Endothelial cell of umbilical vein (primary cell): ENCODE measurements at places on chromosomes 12 and 14. TPM values are rescaled to one million over a fixed set of nuclear protein-coding genes. Genes with fewer than 3 reads are reported as not detected.
A peak's percentile ranks its signal among the peaks of the same experiment; 100 is the strongest.

- no peaks in the 10 kb centered on the region for H3K4me1 ChIP-seq
- H3K27me3 ChIP-seq = no peaks in the 10 kb centered on the region
- H3K27ac ChIP-seq = no peak overlapping the region
- no peaks in the 10 kb centered on the region for H3K36me3 ChIP-seq
- H3K4me3 ChIP-seq = no peak overlapping the region
These were observed 18.4 kb upstream of the CFL2 start for GRCh38 chr14:34732802-34733201.

- no peaks in the 10 kb centered on the region for H3K27me3 ChIP-seq
- no peak for DNase-seq
- no peaks in the 10 kb centered on the region for H3K36me3 ChIP-seq
- no peak overlapping the region for H3K4me3 ChIP-seq
- H3K27ac ChIP-seq = no peak overlapping the region
- no peaks in the 10 kb centered on the region for H3K4me1 ChIP-seq
These were observed 69.4 kb downstream of the SLC38A6 start for GRCh38 chr14:61050417-61050816.

DNA sequence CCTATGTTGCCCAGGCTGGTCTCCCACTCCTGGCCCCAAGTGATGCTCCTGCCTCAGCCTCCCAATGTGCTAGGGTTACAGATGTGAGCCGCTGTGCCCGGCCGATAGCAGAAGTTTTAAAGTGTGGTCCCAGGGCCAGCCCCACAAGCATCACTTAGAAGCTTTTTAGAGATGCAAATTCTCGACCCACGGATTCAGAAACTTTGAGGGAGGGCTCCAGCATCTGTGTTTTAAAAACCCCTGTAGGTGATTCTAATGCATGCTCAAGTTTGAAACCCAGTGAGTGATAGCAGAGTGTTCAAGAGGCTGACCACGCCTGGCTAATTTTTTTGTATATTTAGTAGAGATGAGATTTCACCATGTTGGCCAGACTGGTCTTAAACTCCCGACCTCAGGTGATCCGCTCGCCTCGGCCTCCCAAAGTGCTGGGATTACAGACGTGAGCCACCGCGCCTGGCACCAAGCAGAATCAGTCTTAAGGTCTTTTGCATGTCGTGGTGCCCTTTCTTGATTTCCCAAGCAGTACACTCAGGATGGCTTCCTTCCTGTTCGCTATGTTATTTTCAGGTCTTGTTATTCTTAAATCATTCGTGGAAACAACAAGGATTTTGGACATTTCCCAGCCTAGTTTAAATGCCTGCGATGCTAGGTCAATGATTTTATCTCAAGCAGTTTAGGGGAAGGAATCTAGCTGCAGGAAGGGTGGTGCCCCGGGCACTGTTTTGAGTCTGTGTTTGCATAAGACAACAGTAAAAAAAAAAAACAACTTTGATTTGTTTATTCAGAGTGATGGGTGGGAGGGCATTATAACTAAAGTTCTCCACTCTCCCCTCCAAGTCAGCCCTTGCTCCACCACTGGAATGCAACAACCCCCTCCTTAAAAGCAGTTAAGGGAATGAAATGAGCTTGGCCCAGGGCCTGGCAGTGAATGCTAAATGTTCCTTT is 9.2 kb upstream of the RILPL2 start:
- H3K4me1 ChIP-seq = peaks cover 22% of the 10 kb centered on the region
- H3K27me3 ChIP-seq = no peaks in the 10 kb centered on the region
- H3K27ac ChIP-seq = peak overlapping the region; percentile 68
- peak; percentile 94 for DNase-seq
- H3K36me3 ChIP-seq = no peaks in the 10 kb centered on the region

GRCh38 chr14:35506927-35507326 is 27.0 kb upstream of the INSM2 start:
- peaks cover 16% of the 10 kb centered on the region for H3K4me1 ChIP-seq
- DNase-seq = peak; percentile 67
- no peaks in the 10 kb centered on the region for H3K36me3 ChIP-seq

- peaks cover 32% of the 10 kb centered on the region for H3K4me1 ChIP-seq
- no peak for DNase-seq
- H3K27ac ChIP-seq = no peak overlapping the region
- H3K36me3 ChIP-seq = no peaks in the 10 kb centered on the region
These were observed 45.8 kb upstream of the ATP23 start for GRCh38 chr12:57895389-57896114.

DNA sequence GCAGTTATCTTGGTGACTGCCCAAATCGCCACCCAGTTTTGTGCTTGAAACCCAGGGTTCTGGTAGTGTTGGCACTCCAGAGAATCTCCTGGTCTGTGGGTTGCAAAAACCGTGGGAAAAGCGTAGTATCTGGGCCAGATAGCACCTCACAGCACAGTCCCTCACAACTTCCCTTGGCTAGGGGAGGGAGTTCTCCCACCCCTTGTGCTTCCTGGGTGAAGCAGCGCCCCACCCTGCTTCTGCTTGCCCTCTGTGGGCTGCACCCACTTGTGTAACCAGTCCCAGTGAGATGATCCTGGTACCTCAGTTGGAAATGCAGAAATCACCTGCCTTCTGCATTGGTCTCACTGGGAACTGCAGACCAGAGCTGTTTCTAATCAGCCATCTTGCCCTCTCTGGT is 16.4 kb downstream of the CLEC2D start:
- no peak for DNase-seq
- H3K27me3 ChIP-seq = no peaks in the 10 kb centered on the region
- no peaks in the 10 kb centered on the region for H3K36me3 ChIP-seq

DNA sequence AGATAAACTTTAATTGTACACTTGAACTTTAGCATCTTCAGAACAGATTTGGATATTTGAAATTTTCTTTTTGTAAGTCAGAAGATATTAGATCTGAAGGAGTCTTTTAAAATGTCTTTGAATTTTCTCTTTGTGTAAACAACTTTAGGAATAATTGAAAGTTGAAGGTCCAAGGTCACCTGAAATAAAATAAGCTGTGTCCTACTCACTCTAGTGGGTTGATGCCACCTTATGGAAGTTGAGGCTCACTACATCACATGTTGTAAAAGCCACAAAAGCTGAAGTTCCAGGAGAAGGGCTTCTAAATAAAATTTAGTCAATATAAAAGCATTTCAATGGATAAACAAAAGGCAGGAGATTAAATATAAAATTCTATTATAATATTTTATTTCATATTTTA is 122.0 kb upstream of the ATXN7L3B start:
- H3K27ac ChIP-seq = no peak overlapping the region
- H3K36me3 ChIP-seq = no peaks in the 10 kb centered on the region
- H3K27me3 ChIP-seq = no peaks in the 10 kb centered on the region
- no peak overlapping the region for H3K4me3 ChIP-seq
- peak; percentile 19 for DNase-seq

GRCh38 chr12:89468648-89469326 is 55.8 kb downstream of the GALNT4 start:
- DNase-seq = no peak
- no peaks in the 10 kb centered on the region for H3K36me3 ChIP-seq
- peaks cover 9% of the 10 kb centered on the region for H3K4me1 ChIP-seq
- no peak overlapping the region for H3K4me3 ChIP-seq

DNA sequence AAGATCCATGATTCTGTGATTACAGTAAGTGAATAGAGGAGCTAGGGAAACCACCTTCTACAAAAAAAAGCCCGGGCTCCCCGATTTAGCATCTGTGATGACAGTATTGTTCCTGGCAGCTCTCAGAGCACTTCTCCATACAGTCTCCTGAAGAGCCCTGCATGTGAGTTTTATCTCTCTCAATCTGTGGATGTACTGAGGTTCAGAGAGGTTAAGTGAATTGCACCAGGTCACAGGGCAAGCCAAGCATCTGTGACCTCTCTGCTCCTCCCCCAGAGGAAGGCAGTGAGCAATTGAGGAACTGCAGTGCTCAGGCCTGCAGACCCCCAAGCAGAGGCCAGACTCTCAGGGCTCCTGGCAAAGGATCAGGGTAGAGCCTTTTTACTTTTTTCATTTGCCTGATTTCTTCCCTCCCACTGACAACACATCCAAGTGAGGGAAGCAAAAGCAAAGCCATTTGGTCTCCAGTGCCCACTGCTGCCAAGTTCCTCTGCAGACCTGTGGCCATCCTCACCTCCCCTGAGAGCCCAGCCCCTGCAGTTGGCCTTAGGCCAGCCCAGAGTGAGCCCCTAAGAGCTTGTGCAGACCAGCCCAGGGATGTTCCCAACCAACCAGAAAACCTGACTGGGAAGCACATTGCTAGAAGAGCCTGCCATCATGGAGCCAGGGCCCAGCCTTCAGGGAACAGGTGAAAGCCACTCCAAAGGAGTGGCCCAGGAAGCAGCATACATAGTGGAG is 47.6 kb upstream of the PNMA1 start:
- no peaks in the 10 kb centered on the region for H3K27me3 ChIP-seq
- peaks cover 41% of the 10 kb centered on the region for H3K4me1 ChIP-seq
- no peaks in the 10 kb centered on the region for H3K36me3 ChIP-seq
- DNase-seq = no peak

DNA sequence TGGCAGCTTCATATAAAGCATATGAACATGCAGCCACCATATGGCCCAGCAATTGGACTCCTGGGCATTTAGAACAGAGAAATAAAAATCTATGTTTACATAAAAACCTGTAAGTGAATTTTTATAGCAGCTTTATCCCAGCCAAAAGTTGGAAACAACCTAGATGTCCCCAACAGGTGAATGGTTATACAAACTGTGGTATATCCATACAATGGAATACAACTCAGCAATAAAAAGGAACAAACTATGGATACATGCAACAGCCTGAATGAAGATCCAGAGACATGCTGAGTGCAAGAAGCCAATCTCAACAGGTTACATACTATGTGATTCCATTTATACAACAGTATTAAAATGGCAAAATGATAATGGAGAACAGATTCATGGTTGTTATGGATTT is 3.7 kb downstream of the TMTC1 start:
- H3K4me1 ChIP-seq = peaks cover 16% of the 10 kb centered on the region
- H3K27ac ChIP-seq = no peak overlapping the region
- H3K27me3 ChIP-seq = peaks cover 8% of the 10 kb centered on the region
- H3K36me3 ChIP-seq = no peaks in the 10 kb centered on the region

GRCh38 chr14:69713993-69714679 is 52.8 kb upstream of the SRSF5 start:
- no peaks in the 10 kb centered on the region for H3K27me3 ChIP-seq
- H3K27ac ChIP-seq = no peak overlapping the region
- peaks cover 4% of the 10 kb centered on the region for H3K36me3 ChIP-seq
- DNase-seq = peak; percentile 47

- no peak for DNase-seq
- H3K4me1 ChIP-seq = no peaks in the 10 kb centered on the region
- H3K27me3 ChIP-seq = peaks cover 3% of the 10 kb centered on the region
- no peaks in the 10 kb centered on the region for H3K36me3 ChIP-seq
These were observed 218.4 kb downstream of the BCAT1 start for GRCh38 chr12:24730489-24730896.

GRCh38 chr14:73645248-73645610 is 443 bp downstream of the DNAL1 start:
- no peak for DNase-seq
- no peaks in the 10 kb centered on the region for H3K36me3 ChIP-seq
- H3K4me1 ChIP-seq = peaks cover 7% of the 10 kb centered on the region
- peak overlapping the region; percentile 45 for H3K27ac ChIP-seq

GRCh38 chr12:24591715-24592440 is 357.0 kb downstream of the BCAT1 start:
- no peak overlapping the region for H3K27ac ChIP-seq
- H3K27me3 ChIP-seq = peaks cover 12% of the 10 kb centered on the region
- no peak overlapping the region for H3K4me3 ChIP-seq
- no peaks in the 10 kb centered on the region for H3K4me1 ChIP-seq
- no peak for DNase-seq

DNA sequence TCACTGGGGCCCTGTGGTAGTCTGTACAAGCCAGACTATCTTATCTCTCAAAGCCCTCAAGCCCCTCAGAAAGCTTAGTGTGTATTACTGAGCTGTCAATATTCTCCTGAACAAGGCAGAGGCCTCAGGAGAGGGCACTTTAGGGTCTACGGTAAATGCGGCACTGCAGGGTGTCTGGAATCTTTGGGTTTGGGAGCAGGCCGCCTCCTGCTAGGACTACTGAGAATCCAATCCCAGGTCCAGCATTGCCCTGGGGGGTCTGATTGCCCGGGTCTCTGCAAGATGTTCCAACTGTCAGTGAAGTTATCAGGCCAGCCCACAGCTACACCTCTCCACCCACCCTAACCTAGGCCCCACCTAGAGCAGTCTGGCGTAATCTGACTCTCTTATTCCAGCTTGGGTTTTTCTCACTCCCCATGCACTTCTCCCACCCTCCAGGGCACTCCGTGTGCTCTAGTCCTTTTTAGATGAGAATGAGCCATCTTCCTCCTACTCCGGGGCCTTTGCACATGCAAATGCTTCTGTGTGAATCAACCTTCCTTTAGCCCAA is 4.3 kb upstream of the ZFP36L1 start:
- no peak overlapping the region for H3K27ac ChIP-seq
- no peaks in the 10 kb centered on the region for H3K36me3 ChIP-seq
- no peak for DNase-seq
- H3K4me1 ChIP-seq = peaks cover 14% of the 10 kb centered on the region
- H3K4me3 ChIP-seq = no peak overlapping the region
- no peaks in the 10 kb centered on the region for H3K27me3 ChIP-seq

- no peak overlapping the region for H3K27ac ChIP-seq
- H3K27me3 ChIP-seq = no peaks in the 10 kb centered on the region
- DNase-seq = no peak
- H3K4me1 ChIP-seq = no peaks in the 10 kb centered on the region
- H3K4me3 ChIP-seq = no peak overlapping the region
- no peaks in the 10 kb centered on the region for H3K36me3 ChIP-seq
These were observed 416.2 kb upstream of the CCDC196 start for GRCh38 chr14:66069830-66070541.

GRCh38 chr14:81273961-81274575 is 53.3 kb upstream of the GTF2A1 start:
- no peaks in the 10 kb centered on the region for H3K27me3 ChIP-seq
- no peak overlapping the region for H3K27ac ChIP-seq
- no peak for DNase-seq
- no peak overlapping the region for H3K4me3 ChIP-seq
- no peaks in the 10 kb centered on the region for H3K36me3 ChIP-seq

DNA sequence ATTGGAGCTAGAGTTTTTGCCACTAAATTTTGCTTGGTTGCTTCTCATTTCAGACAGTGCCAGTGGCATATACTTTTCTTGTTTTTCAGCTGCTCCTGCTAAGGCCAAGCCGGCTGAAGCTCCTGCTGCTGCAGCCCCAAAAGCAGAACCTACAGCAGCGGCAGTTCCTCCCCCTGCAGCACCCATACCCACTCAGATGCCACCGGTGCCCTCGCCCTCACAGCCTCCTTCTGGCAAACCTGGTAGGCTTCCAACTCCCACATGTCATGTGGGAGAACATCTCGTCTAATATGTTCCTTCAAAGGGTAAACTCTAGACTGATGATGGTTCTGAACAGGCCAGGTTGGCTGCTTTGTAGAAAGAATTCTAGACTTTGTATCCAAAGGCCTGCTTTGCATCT is 11.0 kb downstream of the DLST start:
- peaks cover 50% of the 10 kb centered on the region for H3K36me3 ChIP-seq
- H3K27ac ChIP-seq = no peak overlapping the region
- DNase-seq = no peak
- H3K4me1 ChIP-seq = peaks cover 5% of the 10 kb centered on the region
- H3K4me3 ChIP-seq = no peak overlapping the region

LPAR5 gene
- total RNA-seq = not detected in 2 replicates

KRT6A gene
- 0.21 and 0.64 TPM in 2 replicates for total RNA-seq

KRT77 gene
- total RNA-seq = not detected in 2 replicates

SAMD15 gene
- total RNA-seq = 0.65 and 1.1 TPM in 2 replicates

KIF5A gene
- 0.12 and 0.35 TPM in 2 replicates for total RNA-seq

BLTP3B gene
- total RNA-seq = 16.0 and 17.9 TPM in 2 replicates

RDH16 gene
- 0.09 and 0.29 TPM in 2 replicates for total RNA-seq

ADAM20 gene
- total RNA-seq = 0.44 and 0.66 TPM in 2 replicates

RTL1 gene
- total RNA-seq = not detected in 2 replicates

CACNA2D4 gene
- 0.51 and 0.73 TPM in 2 replicates for total RNA-seq

LTBR gene
- total RNA-seq = 84.1 and 102 TPM in 2 replicates

BMP4 gene
- 201 and 238 TPM in 2 replicates for total RNA-seq

SLC25A47 gene
- total RNA-seq = not detected in 2 replicates
